ENCODE measurements at places on chromosomes 16 and 17.

DNA sequence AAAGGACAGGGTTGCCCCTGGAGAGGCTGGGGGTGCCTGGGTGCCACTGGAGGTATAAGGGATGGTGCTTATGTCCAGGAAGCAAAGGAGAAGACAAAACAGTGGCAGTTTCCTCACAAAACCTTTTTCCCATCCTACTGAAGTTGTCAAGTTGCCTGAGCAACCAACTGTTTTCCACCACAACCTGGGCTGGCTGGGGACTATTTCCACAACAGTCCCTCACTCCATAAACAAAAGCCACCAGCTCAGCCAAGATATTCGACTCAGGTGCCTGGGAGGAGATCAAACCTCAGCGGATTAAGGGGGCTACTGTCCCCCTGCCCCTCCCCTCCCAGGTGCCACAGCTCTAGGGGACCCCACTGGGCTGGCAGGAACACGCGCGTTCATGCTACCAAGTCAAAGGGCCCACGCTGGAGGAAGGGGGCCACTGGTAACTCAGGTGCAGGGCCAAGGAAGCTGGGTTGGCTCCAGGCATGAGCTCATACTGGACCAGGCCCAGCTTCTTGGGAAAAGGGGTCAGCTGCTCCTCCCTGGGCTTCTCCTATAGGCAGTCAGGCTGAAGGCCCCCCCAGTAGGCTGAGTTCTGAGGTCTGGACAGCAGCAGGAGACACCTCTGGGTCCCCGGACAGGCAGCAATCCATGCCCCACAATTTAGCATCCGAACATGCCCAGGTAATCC lies 45.7 kb upstream of the MRPS23 start:
- no peak for DNase-seq

- DNase-seq, result no peak
Observed at GRCh38 chr17:79205688-79206205, 131.1 kb downstream of the ENGASE start.

- DNase-seq, result no peak
Observed at GRCh38 chr17:57554826-57555635, 190.1 kb downstream of the CCDC182 start.

DNA sequence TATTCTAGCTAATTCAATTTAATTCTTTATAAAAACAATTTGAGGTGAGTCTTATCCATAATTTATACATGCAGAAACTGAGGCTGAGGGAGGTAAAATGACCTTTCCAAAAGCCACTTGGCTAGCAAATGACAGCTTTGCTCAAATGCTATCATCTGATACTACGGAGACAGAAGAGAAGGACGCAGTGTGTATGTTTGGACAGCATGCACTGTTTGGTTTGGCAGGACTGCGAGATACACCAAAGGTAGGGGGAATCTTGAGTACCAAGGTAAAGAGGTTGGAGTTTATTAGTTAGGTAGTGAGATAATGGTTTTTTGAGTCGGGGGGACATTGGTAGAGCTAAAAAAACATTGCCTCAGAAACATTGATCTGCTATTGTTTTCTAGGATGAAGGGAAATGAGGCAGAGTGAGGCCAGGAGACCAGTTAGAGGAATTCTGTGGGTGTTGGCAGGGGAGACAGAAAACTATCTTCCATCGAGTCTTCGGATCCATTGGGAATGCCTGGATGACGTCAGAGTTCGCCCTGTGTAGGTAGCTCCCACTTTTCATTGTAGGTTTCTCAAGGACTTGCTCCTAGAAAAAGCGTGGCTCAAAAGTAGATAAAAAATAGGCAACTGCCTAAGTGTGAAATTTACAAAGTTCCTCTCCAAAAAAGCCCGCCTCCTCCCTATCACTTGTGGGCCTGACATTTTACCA lies 2.5 kb upstream of the HS3ST4 start:
- no peak for DNase-seq

GRCh38 chr16:47983999-47984580 lies 171.7 kb downstream of the ABCC12 start:
- no peak for DNase-seq

GRCh38 chr16:78001451-78002025 lies 20.8 kb upstream of the CLEC3A start:
- no peak for DNase-seq

DNA sequence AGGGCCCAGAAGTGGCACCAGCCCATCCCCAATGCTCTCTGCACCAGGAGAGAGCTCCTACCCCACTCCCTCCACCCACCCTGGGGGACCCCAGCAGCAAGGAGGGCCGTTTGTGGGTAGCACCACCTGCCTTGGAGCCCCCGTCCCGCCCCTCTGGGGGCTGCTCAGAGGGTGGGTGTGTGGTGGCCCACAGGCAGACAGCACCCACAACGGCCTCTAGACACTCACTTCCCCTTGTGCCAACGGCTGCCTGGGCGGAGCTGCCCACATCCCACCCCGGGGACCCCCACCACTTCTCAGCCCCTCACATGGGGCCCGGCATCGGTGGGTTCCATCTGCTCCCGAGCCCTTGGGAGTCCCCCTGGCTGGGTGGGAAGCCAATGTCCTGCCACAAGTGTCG lies 33.3 kb downstream of the BAHCC1 start:
- no peak for DNase-seq

GRCh38 chr16:507996-508395 lies 19.5 kb upstream of the CAPN15 start:
- no peak for DNase-seq

Data from CD8-positive, alpha-beta memory T cell (primary cell).